ENCODE measurements at places on chromosomes 11 and 22.

GRCh38 chr22:46721501-46722085, 16.5 kb downstream of the CERK start:
- DNase-seq = no peak

DNA sequence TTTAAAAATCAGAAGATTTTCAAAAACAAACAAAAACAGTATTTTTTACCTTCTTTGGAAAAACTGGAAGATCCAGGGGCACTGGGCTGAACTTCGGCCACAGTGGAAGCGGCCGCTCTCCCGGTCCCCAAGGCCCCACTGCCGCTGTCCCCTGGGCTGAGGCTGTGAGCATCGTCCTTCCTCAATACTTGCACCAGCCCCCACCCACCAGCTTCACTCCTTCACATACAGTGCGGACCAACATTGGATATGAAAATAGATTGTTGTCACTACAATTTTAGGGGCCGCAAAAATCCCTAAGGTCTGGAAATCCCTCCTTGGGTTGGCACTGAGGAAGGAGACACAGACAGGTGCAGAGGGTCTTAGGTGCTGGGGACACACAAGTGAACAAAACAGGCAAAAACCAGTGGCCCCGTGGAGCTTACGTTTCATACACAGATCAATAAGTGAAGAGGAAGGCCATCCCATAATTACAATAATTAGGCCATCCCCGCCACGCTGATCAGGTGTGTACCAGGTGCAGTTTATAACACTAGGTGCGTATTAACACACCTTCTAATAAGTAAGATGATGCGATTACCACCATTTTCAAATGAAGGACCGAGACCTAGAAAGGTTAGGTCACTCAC, 28.2 kb upstream of the SLC22A12 start:
- no peak for DNase-seq

DNA sequence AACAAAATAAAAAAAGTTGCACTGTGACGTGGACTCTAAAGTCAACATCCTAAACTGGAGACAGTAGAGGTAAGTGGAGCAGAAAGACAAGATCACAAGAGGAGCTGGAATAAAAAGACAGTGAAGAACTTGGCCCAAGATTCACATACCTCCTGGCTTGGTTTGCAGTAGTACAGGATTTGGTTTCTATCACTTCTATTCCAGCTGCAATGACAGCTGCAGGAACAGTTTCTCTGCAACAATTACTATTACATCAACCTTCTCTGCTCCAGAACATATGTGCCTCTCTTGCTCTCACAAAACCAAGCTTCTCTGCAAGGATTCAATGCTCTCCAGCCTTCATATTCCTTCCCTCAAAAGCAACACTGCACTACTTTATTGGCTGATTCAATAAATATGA, 7.8 kb upstream of the KDM2A start:
- no peak for DNase-seq

- no peak for DNase-seq
Measured at GRCh38 chr11:26162291-26162690, 169.6 kb upstream of the ANO3 start.

DNA sequence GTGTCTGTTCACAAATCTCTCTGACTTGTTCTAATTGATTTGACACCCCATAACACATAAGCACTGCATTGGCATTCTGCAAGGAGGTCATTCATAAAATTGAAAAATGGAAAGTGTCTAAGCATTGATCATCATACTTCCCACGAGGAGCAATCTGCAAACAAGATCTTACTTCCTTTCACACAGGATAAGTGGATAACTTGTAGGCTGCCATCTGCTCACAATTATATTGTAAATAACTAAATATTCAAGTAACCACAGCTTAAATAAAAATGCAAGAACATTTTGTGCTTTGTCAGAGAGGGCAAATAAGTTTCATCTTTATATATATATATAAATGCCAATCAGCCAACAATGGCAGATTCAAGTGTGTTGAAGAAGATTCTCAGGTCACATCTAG, 264.8 kb upstream of the ZC3H12C start:
- DNase-seq = no peak

- no peak for DNase-seq
Measured at GRCh38 chr11:39365809-39366436, 2093.5 kb downstream of the LRRC4C start.

- no peak for DNase-seq
Measured at GRCh38 chr11:103870821-103871309, 165.6 kb upstream of the DDI1 start.

DNA sequence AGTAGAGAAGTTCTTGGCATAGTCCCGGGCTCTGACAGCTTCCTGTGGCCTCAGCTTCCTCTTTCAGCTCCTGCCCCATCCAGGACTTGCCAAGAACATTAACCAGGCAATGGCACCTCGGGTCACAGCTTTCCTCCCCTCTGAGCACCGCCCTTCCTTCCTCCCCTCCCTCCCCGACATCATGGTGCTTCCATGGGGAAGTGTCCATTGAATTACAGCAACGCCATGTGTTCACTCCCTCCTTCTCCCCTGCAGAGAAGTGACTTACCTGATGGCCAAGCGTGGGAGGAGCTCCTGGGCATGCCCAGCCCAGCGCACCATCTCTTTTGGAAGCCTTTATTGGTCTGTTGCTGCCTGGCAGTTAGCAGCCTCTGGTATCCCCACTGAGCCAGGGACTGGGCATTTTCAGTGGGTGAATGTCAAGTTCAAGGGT, 25.8 kb upstream of the DAGLA start:
- no peak for DNase-seq

All from foreskin fibroblast (primary cell).